ENCODE measurements at places on chromosomes 1 and 21. TPM values are rescaled to one million over a fixed set of nuclear protein-coding genes. Genes with fewer than 3 reads are reported as not detected.

ACTA1 gene
- total RNA-seq = 0.36 TPM

DNA sequence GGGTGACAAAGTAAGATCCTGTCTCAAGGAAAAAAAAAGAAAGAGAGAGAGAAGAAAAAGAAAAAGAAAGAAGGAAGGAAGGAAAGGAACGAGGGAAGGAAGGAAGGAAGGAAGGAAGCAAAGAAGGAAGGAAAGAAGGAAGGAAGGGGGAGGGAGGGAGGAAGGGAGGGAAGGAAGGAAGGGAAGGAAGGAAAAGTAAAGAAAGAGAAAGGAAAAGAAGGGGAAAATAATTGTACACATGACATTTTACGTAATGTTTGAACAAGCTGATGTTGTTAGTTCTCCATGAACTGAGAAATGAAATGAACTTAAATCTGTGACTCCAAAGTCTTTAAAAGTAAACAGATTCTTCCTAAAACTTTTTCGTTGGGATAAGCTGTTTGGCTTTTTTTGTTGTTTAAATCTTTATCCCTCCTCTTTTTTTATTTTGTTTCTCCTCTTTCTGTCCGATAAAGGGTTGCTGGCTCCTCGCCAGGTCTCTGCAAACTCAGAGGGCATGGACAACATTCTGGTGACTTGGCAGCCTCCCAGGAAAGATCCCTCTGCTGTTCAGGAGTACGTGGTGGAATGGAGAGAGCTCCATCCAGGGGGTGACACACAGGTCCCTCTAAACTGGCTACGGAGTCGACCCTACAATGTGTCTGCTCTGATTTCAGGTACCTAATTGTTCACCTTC, 59.8 kb downstream of the IL12RB2 start:
- no peaks in the 10 kb centered on the region for H3K27me3 ChIP-seq
- no peak overlapping the region for H3K27ac ChIP-seq
- no peak overlapping the region for H3K4me3 ChIP-seq
- no peaks in the 10 kb centered on the region for H3K4me1 ChIP-seq
- no peaks in the 10 kb centered on the region for H3K36me3 ChIP-seq
- peak; percentile 67 for DNase-seq

GRCh38 chr1:94562519-94563260, 21.1 kb upstream of the F3 start:
- H3K4me1 ChIP-seq = no peaks in the 10 kb centered on the region
- H3K4me3 ChIP-seq = no peak overlapping the region
- H3K27ac ChIP-seq = no peak overlapping the region
- no peaks in the 10 kb centered on the region for H3K27me3 ChIP-seq
- DNase-seq = no peak

RGS5 gene
- total RNA-seq = 188 TPM

KRTAP7-1 gene
- total RNA-seq = not detected

GRCh38 chr21:36545776-36546511, 66.0 kb upstream of the CLDN14 start:
- peaks cover 41% of the 10 kb centered on the region for H3K27me3 ChIP-seq
- H3K4me1 ChIP-seq = no peaks in the 10 kb centered on the region
- no peak overlapping the region for H3K27ac ChIP-seq
- H3K36me3 ChIP-seq = no peaks in the 10 kb centered on the region
- no peak for DNase-seq
- no peak overlapping the region for H3K4me3 ChIP-seq

DNA sequence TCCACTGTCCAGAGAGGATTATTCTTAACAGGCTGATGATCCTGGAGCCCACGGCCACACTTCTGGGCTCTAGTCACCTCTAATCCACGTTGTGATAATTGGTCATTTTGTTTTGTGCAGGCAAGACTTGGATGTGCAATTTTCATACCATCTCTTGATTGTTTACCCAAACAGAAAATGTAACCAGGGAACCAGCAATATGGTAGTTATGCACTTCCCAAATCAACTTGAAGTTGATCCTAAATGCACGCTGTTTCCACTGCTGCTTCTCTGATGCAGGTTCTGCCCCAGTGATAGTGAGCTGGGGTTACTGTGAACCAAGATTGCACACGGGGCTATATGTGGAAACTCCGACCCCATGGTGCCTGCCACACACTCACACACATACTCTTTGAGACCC, 14.7 kb upstream of the KCNJ15 start:
- H3K4me3 ChIP-seq = no peak overlapping the region
- no peak overlapping the region for H3K27ac ChIP-seq
- H3K36me3 ChIP-seq = no peaks in the 10 kb centered on the region
- no peak for DNase-seq
- no peaks in the 10 kb centered on the region for H3K27me3 ChIP-seq

- H3K27me3 ChIP-seq = no peaks in the 10 kb centered on the region
- no peak overlapping the region for H3K4me3 ChIP-seq
- DNase-seq = no peak
- H3K27ac ChIP-seq = no peak overlapping the region
- no peaks in the 10 kb centered on the region for H3K4me1 ChIP-seq
- H3K36me3 ChIP-seq = no peaks in the 10 kb centered on the region
Observed at GRCh38 chr1:150775276-150775675, 9.7 kb upstream of the CTSS start.

GRCh38 chr1:25103164-25103795, 129.0 kb downstream of the SYF2 start:
- no peak overlapping the region for H3K4me3 ChIP-seq
- H3K36me3 ChIP-seq = no peaks in the 10 kb centered on the region
- H3K27me3 ChIP-seq = no peaks in the 10 kb centered on the region
- no peaks in the 10 kb centered on the region for H3K4me1 ChIP-seq
- H3K27ac ChIP-seq = no peak overlapping the region
- no peak for DNase-seq

DNA sequence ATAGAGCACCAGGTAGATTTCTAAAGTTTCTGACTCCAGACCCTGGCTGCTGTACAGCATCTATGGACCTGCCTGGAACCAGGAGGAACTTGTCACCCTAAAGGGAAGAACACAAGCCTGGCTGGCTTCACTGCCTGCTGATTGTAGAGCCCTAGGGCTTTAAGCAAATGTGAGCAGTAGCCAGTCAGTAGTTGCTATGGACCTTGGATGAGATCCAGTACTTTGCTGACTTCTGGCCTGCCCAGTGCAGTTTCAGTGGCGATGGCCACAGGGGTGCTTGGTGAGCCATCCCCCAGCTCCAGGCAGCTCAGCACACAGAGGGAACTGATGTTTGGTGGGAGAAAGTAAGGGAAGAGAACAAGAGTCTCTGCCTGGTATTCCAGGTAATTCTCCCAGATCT, 68.4 kb downstream of the ATP6V1G3 start:
- no peaks in the 10 kb centered on the region for H3K4me1 ChIP-seq
- no peaks in the 10 kb centered on the region for H3K27me3 ChIP-seq
- no peak for DNase-seq
- H3K4me3 ChIP-seq = no peak overlapping the region

SERPINC1 gene
- not detected for total RNA-seq

- DNase-seq = no peak
- H3K27me3 ChIP-seq = no peaks in the 10 kb centered on the region
- H3K36me3 ChIP-seq = no peaks in the 10 kb centered on the region
Observed at GRCh38 chr1:3359351-3359750, 95.1 kb upstream of the ARHGEF16 start.

GRCh38 chr1:59718064-59718988, 96.4 kb upstream of the HOOK1 start:
- no peak overlapping the region for H3K27ac ChIP-seq
- no peak overlapping the region for H3K4me3 ChIP-seq
- no peak for DNase-seq
- H3K27me3 ChIP-seq = no peaks in the 10 kb centered on the region

- no peak for DNase-seq
- H3K4me3 ChIP-seq = no peak overlapping the region
- H3K27me3 ChIP-seq = no peaks in the 10 kb centered on the region
- no peak overlapping the region for H3K27ac ChIP-seq
Observed at GRCh38 chr1:220507085-220507484, 20.9 kb upstream of the MARK1 start.

DNA sequence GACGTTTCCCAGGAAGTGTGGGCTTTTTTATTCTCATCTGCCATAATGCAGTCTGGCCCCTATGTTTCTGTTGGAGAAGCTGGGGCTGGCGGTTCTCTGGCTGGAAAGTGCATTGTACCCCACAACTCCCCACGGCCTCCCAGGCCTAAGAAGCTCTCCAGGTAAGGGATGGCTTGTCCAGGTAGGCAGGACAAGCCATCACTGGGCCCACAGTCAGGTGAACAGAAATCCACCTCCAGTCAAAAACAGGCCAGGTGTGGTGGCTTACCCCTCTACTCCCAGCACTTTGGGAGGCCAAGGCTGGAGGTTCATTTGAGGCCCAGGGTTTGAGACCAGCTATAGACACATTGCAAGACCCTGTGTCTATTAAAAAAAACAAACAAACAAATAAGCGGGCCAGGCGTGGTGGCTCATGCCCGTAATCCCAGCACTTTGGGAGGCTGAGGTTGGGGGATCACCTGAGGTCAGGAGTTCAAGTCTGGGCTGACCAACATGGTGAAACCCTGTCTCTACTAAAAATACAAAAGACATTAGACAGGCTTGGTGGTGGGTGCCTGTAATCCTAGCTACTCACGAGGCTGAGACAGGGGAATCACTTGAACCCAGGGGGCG, 3.1 kb upstream of the WNT9A start:
- H3K36me3 ChIP-seq = no peaks in the 10 kb centered on the region
- peaks cover 4% of the 10 kb centered on the region for H3K27me3 ChIP-seq
- H3K4me3 ChIP-seq = no peak overlapping the region
- H3K4me1 ChIP-seq = peaks cover 29% of the 10 kb centered on the region
- H3K27ac ChIP-seq = no peak overlapping the region

DNA sequence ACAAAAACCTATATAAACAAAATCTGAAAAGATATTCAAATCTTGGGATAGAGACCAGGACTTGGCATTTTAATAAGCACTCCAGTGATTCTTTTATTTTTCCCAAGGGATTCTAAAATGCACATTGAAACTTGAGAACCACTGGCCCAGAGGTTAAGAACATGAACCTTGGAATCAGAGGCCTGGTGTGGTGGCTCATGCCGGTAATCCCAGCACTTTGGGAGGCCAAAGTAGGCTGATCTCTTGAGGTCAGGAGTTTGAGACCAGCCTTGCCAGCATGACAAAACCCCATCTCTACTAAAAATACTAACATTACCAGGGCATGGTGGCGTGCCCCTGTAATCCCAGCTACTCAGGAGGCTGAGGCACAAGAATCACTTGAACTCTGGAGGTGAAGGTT, 12.9 kb upstream of the CEP85 start:
- H3K4me1 ChIP-seq = peaks cover 9% of the 10 kb centered on the region
- H3K27me3 ChIP-seq = peaks cover 12% of the 10 kb centered on the region
- H3K27ac ChIP-seq = no peak overlapping the region
- no peaks in the 10 kb centered on the region for H3K36me3 ChIP-seq

HUNK gene
- 0.81 TPM for total RNA-seq

GRCh38 chr1:185816460-185816859, 82.3 kb downstream of the HMCN1 start:
- H3K27me3 ChIP-seq = no peaks in the 10 kb centered on the region
- H3K27ac ChIP-seq = no peak overlapping the region
- no peaks in the 10 kb centered on the region for H3K36me3 ChIP-seq
- no peaks in the 10 kb centered on the region for H3K4me1 ChIP-seq
- no peak for DNase-seq

LHX8 gene
- not detected for total RNA-seq

GRCh38 chr1:59645893-59646292, 168.9 kb upstream of the HOOK1 start:
- no peak overlapping the region for H3K27ac ChIP-seq
- no peak for DNase-seq
- no peaks in the 10 kb centered on the region for H3K27me3 ChIP-seq
- no peaks in the 10 kb centered on the region for H3K4me1 ChIP-seq

BTBD8 gene
- total RNA-seq = 7.5 TPM

DNA sequence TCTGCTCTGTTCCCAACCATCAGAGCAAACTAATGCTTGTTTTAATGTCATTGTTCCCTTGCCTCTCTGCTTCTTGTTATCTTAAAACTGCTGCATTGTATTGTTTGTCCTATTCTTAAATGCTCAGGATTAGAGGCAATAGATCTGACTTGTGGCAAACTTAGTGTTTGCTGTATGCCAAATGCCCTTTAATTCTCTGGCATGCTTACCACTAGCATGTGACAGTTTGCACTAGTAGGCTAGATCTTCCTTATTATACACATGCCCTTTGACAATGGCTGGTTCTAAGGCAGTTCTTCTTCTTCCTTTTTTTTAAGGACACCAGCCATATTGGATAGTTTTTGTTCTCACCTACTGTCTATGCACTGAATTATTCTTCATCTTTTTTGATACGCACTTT, 30.1 kb downstream of the PALMD start:
- no peaks in the 10 kb centered on the region for H3K27me3 ChIP-seq
- no peak for DNase-seq
- H3K4me3 ChIP-seq = no peak overlapping the region
- no peaks in the 10 kb centered on the region for H3K36me3 ChIP-seq

NMNAT1 gene
- 5.1 TPM for total RNA-seq

GRCh38 chr1:54502342-54502741, 45.7 kb upstream of the ACOT11 start:
- H3K27me3 ChIP-seq = no peaks in the 10 kb centered on the region
- no peaks in the 10 kb centered on the region for H3K36me3 ChIP-seq
- H3K27ac ChIP-seq = no peak overlapping the region
- H3K4me3 ChIP-seq = no peak overlapping the region
- H3K4me1 ChIP-seq = peaks cover 16% of the 10 kb centered on the region
- no peak for DNase-seq

DNM3 gene
- 6.4 TPM for total RNA-seq

DNA sequence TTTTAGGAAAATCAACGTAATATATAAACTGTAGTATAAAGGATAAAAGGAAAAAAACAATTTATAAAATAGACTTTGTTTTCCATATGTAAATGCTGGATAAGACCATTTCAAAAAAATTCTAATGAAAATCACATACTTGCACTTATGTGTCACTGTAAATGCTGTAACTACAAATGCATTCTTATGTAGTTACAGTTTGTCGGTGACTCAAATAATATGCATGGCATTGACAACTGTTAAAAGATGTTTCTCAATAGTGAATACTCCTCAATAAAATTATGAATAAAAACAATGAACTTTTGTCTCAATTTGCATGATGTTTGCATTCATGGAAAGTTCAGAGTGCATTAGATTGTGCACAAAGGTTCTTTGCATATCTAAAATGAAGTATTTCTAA, 614.0 kb upstream of the CHRM3 start:
- DNase-seq = no peak
- H3K27me3 ChIP-seq = no peaks in the 10 kb centered on the region
- H3K36me3 ChIP-seq = no peaks in the 10 kb centered on the region

RGS18 gene
- total RNA-seq = 1.8 TPM

- H3K4me1 ChIP-seq = peaks cover 35% of the 10 kb centered on the region
- H3K27ac ChIP-seq = no peak overlapping the region
- no peaks in the 10 kb centered on the region for H3K36me3 ChIP-seq
- H3K27me3 ChIP-seq = no peaks in the 10 kb centered on the region
- H3K4me3 ChIP-seq = peak overlapping the region; percentile 17
- DNase-seq = peak; percentile 65
Observed at GRCh38 chr1:9071554-9072235, 2.3 kb upstream of the SLC2A5 start.

DNA sequence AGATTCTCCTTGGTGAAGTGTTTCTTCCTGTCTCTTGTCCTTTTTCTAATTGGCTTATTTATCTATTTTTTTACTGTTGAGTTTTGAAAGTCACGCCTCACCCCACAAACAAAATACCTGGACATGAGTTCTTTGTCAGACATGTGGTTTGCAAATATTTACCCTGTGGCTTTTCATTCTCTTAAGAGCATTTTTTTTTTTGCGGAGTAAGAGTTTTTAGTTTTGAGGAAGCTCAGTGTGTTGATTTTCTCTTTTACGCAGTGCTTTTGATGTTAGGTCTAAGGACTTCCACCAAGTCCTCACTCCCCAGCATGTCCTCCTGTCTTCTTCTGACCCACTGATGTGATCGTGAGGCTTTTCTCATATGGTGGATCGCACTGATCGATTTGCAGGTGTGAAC, 7.6 kb downstream of the DFFB start:
- no peaks in the 10 kb centered on the region for H3K4me1 ChIP-seq
- H3K27ac ChIP-seq = no peak overlapping the region
- DNase-seq = no peak
